MG63 (cell line): ENCODE measurements at places on chromosomes 5 and 9.

DNA sequence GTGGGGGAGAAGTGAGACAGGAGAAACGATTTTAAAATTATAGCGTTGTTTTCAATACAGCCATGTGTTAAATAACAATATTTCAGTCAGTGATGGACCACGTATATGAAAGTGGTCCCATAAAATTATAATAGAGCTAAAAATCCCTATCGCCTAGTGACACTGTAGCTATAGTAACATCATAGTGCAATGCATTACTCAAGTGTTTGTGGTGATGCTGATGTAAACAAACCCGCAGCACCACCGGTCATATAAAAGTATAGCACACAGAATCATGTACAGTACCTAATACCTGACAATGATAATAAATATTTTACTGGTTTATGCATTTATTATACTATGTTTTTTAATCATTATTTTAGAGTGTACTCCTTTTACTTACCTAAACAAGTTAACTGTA lies 407.4 kb upstream of the SEMA6A start:
- no peak for DNase-seq

- DNase-seq = peak; percentile 35
Measured at GRCh38 chr9:110048976-110049698, 158.8 kb downstream of the C9orf152 start.

DNA sequence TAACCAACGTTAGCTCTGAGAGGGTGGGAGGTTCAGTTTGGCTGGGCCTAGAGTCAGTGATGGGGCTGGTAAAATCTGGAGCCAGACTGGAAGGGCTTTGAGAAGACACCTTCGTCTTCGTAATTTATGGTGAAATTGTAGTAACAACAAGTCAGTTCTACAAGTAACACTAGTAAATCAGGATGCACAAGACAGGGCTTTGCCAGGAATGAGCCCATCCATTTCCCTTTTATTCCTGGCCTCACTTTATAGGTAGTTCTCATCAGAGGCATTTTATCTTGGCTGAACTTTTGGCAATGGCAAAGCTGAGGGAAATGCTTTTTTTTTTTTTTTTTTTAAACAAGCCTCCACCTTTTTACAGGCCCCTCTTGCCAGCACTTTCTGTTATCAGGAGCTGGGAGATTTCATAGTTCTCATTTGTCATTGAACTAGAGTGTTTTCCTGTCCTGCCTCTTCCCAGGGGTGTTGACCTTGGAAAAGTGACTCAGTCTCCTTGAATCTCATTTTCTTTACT lies 110.5 kb upstream of the KLF4 start:
- no peak for DNase-seq

GRCh38 chr9:840343-840742 lies 1.2 kb upstream of the DMRT1 start:
- no peak for DNase-seq

DNA sequence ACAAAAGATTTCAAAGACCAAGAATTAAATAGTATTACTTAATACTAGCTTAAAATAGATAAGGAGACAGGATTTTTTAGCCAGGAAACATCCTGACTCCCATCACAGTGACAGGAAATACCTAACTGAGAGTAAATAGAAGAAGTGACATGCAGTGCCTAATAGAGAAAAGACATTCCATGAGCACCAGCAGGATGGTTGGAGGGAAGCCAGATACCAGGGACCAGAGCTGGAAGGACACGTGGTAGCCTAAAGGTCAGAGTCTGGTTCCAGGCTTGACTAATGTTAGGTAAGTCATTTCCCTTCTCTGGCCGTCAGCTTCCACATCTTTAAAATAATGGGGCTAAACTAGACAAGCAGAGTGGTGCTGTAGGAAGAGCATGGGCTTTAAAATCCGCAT lies 41.6 kb downstream of the CDK5RAP2 start:
- no peak for DNase-seq

DNA sequence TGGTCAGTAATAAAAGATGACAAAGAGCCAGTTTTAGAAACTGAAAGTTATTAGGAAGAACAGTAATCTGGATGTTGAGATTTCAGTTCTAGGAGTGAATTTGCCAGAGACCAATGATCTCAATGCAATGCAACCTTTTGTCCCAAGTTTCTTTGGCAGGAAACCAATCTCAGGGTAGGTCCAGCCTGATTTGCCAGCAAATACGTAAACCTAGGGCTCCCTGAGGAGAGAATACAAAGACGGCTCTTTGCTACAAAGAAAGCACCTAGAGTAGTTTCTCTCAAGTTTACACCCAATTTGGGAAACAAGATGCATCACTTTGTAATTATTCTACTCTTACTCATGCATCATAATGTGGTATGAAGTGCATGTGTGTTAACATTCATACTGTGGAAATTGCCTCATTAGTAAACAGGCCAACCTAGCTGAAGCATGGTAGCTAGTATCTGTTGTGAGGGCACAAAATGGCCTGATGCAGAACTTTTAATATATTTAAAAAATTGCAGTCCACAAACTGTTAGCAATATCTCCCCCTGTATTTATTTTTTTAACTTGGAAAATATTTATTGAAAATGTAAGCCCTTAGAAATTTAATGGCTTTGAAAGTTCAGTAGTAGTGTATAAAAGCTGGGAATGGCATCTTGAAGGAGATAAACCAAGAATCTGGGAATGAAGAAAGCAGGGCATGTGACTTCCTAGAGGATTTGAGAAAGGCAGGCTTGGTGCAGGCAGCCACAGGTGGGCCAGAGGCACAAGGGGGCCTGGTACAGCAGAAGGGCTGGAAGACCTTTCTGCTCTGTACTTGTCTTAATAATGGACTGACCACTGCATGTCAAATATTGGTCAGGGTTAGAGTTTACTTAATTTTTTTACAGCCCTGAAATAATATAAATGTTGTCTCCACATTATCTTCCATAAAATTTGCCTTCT lies 59.5 kb downstream of the MAST4 start:
- DNase-seq = peak; percentile 12

- no peak for DNase-seq
Measured at GRCh38 chr5:144206141-144206540, 35.5 kb downstream of the KCTD16 start.

GRCh38 chr5:159921721-159922120 lies 5.4 kb downstream of the ADRA1B start:
- no peak for DNase-seq

DNA sequence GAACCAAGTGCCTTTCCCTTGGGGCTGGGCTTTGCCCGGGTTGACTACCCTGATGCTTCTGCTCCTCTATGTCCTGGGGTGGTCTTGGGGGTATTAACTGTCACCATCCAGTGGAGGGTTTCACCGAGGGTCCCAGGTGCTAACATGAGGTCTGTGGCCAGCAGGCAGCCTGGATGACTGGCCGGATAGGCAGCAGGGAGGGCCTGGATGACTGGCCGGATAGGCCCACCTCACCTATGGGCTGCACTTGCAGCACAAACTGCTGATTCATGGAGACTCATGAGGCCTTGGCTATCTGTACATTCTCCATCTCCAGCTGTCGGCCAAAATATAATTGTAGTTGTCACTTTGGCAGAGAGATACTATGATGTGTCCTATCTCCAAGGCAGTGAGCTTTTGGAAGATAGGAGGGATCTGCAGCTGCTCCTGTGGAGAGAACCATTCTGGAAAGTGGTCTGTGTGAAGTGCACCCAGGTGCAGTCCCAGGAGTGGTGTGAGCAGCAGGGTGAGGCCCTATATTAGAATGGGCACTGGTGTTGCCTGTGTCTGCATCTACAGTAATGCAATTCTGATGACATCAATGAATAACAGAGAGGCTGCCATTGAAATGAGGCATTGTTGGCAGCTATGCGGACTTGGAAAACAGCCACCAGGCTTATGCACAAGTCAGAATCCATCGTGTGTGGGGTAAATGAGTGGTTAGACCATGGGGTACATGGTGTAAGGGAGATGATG lies 26.3 kb upstream of the CDKN2AIPNL start:
- DNase-seq = peak; percentile 94

- no peak for DNase-seq
Measured at GRCh38 chr9:124000161-124000783, 11.3 kb upstream of the LHX2 start.
